ENCODE measurements at places on chromosomes 1 and 21.

- no peak for DNase-seq
These were observed 35.1 kb upstream of the LRRC39 start for GRCh38 chr1:100213141-100213540.

DNA sequence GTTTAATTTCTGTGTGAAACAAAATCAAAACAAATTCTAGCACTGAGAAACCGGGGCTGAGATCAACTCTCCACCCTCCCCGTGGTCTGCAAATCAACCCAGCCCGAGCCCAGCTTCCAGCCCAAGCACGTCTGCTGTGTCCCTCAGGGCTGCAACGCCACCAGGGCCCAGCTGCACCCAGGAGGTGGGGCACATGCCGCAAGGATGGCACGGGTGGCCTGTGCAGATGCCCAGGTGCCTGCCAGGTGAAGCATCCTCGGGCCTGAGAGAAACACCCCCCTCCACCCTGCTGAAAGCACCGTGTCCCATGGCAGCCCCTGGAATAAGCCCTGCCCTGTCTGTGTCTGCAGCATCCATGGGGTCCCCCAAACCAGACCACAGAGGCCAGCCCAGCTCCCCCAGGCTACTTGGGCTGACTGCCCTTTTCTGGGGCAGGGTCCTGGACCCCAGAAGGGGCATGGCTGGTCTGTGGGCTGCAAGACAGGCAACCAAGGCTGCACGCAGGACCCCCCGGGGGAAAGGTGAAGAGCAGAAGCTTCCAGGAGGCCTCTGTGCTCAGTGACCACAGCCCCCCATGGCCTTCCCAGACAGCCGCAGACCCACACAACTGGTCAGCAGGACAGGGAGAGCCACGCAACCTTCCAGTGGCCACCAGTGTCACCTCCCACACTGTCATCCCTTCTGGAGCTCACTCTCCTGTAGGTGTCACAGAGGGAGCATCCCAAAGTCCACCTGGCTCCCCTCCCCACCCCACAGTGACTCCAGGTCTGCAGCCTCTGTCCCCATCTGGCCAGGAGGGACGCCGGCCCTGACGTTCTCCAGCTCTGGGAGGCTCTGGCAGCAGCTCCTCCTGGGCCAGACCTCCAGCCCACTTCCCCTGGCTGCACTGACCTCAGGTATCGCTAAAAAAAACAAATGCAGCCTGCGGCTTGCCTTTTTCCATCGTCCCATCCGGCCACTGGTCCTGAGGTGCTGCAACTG lies 7.7 kb downstream of the WNT9A start:
- no peak for DNase-seq

DNA sequence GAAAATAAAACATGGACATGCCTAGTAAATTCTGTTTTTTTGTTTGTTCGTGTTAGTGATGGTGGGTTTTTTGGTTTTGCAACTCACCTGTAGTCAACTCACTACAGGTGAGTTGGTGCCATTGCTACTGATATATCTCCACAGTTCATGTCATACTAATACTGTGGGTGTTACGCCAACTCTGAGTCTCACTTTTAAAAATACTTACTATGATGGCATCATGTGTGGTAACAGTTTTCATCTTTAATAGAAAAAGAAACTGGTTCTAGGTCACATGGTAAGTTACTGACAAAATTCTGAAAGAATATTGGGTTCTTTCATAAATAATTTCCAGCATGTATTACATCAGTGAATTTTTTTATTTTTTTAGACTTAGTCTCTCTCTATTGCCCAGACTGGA lies 38.0 kb downstream of the TSNAX start:
- DNase-seq = no peak

GRCh38 chr21:43362321-43362791 lies 64.6 kb downstream of the SIK1 start:
- peak; percentile 58 for DNase-seq

- DNase-seq = peak; percentile 80
These were observed 15.0 kb downstream of the HTR1D start for GRCh38 chr1:23202263-23202749.

GRCh38 chr1:93585059-93585966 lies 96.3 kb downstream of the BCAR3 start:
- DNase-seq = no peak

- no peak for DNase-seq
These were observed 18.0 kb downstream of the NLRP3 start for GRCh38 chr1:247434005-247434404.

DNA sequence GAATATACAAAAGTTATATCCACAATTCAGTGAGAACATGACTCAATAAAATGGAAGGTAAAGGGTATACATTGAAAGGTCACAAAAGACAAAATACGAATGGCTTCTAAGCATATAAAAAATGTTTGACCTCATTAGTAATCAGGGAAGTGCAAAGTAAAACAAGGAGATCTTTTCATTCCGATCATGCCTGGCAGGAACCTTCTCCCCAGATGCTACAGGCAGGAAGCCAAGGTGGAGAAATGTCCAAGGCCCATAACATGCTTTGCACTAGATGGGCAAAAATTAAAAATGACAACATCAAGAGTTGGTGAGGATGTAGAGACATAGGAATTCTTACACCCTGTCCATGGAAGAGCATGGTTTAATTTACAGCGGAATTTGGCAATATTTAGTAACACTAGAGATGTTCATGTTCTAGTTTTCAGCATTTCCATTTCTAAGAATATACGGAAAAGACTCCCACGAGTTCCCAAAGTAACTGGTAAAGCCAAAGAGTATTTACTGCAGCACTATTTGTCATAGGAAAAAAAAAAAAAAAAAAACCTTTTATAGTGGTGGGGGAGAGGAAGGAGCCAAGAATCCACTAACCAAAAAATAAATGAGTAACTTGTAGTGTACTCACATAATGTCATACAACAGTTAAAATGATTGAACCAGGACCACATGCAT lies 184.5 kb upstream of the KAZN start:
- no peak for DNase-seq

- DNase-seq = peak; percentile 46
These were observed 42.6 kb upstream of the RALGPS2 start for GRCh38 chr1:178682429-178682828.
